Mesenteric fat pad (tissue), 1 donor: ENCODE measurements at places on chromosomes 2 and 18.

DNA sequence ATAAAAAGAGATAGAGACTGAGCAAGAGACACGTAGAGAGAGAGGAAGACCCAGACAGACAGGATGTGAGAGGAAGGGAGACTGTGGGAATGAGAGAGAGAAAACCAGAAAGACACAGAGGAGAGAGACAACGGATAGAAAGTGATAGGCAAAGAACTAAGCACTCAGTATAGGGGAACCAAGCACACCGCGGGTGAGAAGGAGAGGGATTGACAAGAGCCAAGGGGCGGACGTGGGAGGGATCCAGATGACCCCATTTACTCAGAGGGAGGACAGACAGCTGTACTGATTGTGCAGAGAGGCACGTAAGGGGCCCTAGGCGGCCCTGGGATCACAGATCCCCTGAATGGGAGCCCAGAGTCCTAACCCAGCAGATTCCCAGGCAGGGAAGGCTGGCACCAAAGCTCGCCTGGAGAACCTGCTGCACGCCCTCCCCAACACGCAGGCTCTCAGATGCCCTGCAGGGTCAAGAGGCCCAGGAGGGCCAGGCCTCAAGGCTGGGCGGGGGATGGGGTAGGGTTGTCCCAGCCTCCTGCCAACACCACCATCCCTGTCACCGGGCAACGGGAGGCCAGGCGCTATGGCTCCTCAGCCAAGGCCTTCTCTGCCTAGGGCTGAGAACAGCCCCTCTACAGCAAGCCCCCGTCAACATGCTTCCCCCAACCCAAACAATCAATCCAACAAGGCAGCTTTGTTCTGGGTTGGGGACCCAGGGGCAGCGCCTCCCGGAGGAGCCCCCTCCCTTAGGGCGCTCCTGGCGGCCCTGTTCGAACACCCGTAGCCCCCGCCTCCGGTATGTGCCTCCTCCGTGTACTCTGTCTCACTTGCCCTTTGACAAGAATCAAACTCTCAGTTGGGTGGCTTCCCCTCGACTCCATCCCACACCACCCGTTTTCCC, 579 bp downstream of the LOXL3 start:
- DNase-seq = no peak

GRCh38 chr2:158783923-158784322, 11.2 kb upstream of the DAPL1 start:
- DNase-seq = no peak

DNA sequence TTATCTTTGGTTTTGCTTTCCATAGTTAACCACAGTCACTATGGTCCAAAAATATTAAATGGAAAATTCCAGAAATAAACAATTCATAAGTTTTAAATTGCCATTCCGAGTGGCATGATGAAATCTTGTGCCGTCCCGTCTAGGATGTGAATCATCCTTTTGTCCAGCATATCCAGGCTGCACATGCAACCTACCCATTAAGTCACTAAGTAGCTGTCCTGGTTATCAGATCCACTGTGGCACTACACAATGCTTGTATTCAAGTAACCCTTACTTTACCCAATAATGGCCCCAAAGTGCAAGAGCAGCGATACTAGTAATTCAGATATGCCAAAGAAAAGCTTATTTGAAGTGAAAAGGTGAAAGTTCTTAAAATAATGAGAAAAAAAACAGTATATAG, 10.7 kb downstream of the USP34 start:
- DNase-seq = no peak

- DNase-seq = no peak
These were observed 128.0 kb downstream of the ABCA12 start for GRCh38 chr2:215010390-215010789.

GRCh38 chr2:169354244-169354643, 8.1 kb downstream of the LRP2 start:
- no peak for DNase-seq

DNA sequence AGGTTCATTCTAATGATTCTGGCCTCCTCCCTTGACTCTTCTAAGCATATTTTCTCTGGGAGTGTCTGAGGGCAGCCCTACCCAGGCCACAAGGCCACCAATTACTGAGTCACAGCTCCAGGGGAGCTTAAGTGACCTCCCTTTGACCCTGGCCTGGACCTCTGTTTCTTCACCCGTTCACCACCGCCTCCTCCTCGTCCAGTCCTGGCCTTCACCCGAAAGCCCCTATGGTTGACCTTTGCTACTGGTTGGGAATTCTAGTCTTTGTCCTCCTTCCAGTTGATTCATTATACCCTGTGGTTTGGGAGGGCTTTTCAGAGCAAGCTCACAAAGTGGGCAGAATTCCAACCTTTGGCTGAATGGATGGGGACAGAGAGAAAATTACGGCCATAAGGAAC, 72.6 kb downstream of the NRP2 start:
- no peak for DNase-seq

DNA sequence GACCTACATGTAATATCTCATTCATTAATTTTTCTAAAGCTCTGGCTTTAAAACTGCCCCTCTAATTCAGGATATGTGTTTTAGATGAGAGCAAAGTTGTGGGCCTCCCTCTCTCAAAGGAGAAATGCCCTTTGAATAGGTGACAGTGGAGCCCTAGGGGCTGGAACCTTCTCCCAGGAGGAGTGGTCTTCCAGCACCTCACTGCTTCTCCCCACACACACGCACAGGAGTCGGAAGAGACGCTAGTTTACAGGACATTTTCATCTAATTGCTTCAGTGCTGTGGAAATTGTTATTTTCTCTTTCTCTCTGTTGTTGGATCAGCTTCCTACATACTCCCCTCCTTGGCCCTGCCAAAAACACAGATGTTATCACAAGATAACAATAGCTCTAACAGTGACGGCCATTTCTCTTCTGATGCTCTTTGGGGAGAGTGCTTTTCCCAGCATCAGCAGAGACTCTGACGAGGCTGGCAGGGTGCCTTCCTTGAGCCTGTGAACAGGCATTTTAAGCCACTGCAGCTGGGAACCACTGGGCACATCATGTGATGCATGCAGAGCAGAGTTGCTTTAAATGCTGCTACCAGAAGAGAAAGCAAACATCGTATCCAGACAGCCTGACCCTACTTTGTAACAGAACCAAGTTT, 209.4 kb upstream of the SP5 start:
- no peak for DNase-seq

DNA sequence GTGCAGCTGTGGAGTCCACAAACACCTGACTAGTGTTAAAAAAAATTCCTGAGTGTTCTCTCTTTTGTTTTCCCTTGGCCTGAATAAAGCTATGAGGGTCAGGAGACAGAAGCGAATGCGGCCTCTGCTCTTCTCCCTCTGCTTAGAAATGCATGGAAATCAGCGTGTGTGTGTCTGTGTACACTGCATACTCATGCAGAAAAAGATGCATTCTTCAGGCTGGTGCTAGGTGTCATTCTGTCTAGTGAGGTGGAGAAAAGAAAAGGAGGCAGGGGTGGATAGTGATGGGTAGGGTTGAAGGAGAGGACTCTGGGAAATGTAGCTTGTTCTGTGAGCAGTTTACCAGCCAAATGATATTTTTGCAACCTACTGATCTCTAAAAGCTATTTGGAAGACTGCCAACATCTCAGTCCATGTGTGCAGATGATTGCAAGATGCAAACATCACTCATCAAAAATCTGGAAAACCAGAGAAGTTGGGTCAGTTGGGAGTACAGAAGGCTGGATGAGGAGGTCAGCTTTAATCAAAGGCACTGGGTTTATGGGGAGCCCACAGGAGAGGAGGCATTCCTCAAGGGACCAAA, 177.7 kb downstream of the INSIG2 start:
- no peak for DNase-seq

DNA sequence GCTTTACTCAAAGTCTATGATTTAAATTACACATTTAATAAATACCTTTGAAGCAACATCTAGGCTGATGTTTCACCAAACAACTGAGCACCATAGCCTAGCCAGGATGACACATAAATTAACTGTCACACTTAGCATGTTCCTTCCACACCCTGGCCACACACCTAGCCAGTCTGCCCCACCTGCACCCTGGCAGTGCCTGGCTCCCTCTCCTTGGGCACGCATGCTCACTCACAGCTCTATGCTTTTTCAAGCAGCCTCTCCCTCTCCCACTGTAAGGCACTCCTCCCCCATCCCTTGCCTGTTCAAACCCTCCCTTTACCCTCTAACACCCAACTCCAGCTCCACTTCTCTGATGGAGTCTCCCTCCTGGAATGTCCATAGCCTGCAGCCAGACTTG, 357.6 kb upstream of the KLHL29 start:
- DNase-seq = no peak

GRCh38 chr2:140842110-140842509, 1288.7 kb downstream of the LRP1B start:
- no peak for DNase-seq

- no peak for DNase-seq
These were observed 947.5 kb downstream of the CPS1 start for GRCh38 chr2:211503856-211504255.

DNA sequence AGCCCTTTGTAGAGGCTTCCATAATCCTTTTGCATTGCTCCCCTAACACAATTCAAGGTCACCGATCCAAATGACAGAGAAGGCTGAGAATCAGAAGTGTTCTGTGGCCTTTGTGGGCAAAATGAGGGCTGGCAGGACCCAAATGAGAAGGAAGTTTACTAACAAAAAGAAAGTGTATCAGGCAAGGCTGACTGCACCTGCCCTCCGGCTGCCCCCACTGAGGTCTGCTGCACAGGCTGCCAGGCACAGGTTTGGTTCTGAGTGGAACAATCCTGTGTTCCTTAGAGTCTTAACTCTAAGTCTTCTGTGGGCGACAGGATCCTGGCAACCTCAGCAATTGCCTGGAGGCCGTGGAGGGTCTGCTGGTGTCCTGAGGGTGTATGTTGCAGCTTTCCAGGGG, 568.5 kb downstream of the CMPK2 start:
- no peak for DNase-seq

DNA sequence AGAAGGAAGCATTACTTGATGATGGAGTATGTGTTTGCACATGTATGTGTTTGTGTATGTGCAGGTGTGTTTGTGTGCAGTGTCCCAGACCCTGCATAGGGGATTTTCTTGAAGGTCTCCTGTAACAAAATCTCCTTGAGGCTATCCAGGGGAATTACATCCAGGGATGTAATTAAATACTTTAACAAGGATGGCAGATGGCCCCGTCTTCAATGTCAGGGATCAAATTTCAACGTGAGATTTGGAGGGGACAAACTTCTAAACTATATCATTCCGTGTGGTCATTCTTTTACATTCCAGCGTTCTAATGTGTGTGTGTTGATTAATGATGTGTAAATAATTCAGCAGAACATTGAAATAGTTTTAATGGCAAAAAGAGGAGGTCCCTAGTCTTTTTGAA, 3.3 kb downstream of the UGT1A9 start:
- no peak for DNase-seq

GRCh38 chr2:68762665-68763064, 28.1 kb downstream of the ARHGAP25 start:
- DNase-seq = no peak

- DNase-seq = peak; percentile 60
These were observed 249.7 kb downstream of the GLI2 start for GRCh38 chr2:120985174-120985996.

DNA sequence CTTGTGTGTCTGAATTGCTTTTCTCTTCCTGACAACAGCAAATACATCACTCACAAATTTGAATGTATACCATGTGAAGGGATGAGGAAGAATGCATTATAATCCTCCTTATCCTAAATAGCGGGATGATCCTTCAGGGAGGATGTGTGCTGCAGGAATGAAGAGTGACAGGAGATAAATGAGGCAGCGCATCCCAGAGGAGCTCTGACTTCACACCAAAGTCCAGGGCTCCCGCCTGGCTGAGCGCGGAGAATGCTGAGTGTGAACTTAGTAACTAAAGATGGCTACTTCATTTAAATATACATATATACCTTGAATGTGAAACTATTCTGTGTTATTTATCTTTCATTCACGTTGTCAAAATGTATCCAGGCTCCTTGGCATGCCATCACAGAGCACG, 145.2 kb upstream of the TPO start:
- no peak for DNase-seq

DNA sequence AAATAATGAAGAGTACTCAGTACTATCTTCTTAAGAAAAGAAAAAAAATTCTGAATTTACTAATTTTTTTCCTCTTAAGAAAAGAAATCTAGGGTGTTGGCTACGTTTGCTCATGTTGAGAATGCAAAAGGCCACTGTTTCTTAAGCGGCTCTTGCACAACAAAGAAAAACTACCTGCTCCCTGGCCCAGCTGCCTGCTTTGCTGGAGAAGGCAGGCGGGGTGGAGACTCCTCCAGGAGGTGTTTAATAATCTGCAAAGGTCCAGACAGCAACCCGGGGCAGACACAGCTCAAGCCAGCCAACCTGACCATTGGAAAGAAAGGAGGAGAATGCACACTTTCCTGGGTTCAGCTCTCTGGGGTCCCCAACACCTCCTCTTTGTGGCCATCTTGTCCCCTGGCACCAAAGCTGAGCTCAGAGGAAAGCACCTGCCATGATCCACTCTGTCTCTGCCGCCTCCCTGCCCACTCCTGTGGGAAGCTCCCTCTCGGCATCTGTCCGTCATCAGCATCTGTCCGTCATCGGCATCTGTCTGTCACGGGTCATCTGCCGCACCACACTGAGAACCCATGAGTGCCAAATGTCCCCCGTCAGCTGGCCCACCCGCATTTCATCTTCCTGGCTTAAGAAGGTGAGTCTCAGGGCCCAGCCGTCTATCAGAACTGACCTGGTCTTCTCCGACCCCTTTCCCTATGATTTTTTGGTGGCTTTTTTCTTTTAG, 11.9 kb downstream of the ZNF516 start:
- DNase-seq = peak; percentile 60

DNA sequence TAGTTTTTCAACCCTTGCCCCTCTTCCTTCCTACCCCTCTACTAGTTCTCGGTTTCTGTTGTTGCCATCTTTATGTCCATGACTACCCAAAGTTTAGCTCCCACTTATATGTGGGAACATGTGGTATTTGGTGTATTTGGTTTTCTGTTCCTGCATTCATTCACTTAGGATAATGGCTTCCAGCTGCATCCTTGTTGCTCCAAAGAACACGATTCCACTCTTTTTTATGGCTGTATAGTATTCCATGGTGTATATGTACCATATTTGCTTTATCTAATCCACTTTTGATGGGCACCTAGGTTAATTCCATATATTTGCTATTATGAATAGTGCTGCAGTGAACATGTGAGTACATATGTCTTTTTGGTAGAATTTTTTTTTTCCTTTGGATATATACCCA, 20.6 kb upstream of the DSC1 start:
- no peak for DNase-seq

GRCh38 chr2:225779829-225780228, 380.3 kb downstream of the NYAP2 start:
- DNase-seq = no peak

- DNase-seq = no peak
These were observed 107.9 kb downstream of the CHN1 start for GRCh38 chr2:174897286-174897685.
